ENCODE measurements at places on chromosomes 1 and 21.

GRCh38 chr1:27418326-27419185 lies 26.1 kb downstream of the GPR3 start:
- DNase-seq = peak; percentile 19

GRCh38 chr1:154813300-154813816 lies 56.7 kb downstream of the KCNN3 start:
- no peak for DNase-seq

GRCh38 chr1:172135978-172136610 lies 284.4 kb upstream of the C1orf105 start:
- DNase-seq = no peak

DNA sequence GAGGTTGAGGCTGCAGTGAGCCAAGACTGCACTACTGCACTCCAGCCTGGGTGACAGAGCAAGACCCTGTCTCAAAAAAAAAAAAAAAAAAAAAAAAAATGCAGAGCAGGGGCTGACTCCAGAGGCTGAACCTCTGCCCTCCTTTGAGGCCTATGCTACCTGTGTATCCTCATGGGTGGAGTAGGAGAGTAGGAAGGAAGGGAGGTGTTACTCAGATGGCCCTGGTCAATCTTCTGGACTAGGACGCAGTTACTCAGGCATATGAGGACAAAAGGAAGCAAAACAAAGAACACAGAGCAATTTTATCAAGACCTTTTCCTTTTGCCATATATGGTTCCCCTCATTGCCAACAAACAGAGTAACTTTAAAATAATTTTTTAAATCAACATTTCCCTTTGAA lies 35.2 kb downstream of the TGFBR3 start:
- DNase-seq = no peak

DNA sequence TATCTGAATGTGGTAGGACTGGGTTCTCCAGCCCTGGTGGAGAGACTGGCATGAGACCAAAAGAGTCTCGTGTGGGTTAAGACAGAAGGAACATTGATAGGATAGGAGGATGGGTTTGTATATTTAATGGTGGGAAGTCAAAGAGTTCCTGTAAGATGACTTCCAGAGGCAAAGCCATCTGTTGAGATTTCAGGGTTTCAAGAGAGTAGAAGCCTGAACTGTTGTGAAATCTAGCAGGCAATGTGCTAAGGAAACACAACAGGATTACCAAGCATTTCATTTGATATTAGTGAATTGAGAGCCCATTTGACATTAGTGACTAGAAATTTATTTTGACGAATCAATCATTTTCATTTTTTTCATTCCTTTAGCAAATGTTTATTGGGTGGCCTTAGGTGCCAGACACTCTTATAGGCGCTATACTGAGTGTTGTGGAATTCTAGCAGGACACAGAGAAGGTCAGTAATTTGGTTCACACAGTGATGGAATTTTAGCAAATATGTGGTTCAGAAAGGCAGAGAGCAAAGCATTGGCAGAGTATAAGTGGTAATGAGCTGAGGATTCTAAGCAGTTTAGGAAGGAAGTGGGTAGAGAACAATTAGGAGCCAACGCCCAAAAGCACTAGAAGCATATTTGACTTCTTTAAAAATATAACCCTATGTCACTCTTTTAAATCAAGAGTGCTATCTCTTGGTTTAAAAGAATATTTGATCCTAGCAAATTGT lies 149.3 kb downstream of the AK5 start:
- DNase-seq = no peak

GRCh38 chr21:44598061-44598460 lies 2.3 kb upstream of the KRTAP10-7 start:
- DNase-seq = no peak

- no peak for DNase-seq
Observed at GRCh38 chr1:212688341-212689047, 11.1 kb downstream of the BATF3 start.

Measured in effector memory CD4-positive, alpha-beta T cell (primary cell).